ENCODE measurements at places on chromosomes 16 and 17. TPM values are rescaled to one million over a fixed set of nuclear protein-coding genes. Genes with fewer than 3 reads are reported as not detected.

TNFRSF17 gene
- total RNA-seq: not detected

CPSF4L gene
- total RNA-seq: not detected

KRTAP16-1 gene
- total RNA-seq: not detected

NSF gene
- 50.3 TPM for total RNA-seq

OR4D1 gene
- total RNA-seq: not detected

PRSS27 gene
- total RNA-seq: 0.97 TPM

TP53TG3 gene
- total RNA-seq: not detected

GRCh38 chr17:66143657-66144282 lies 48.2 kb downstream of the CEP112 start:
- no peak for DNase-seq

GRCh38 chr17:68531252-68531651 lies 19.0 kb downstream of the PRKAR1A start:
- DNase-seq: no peak

GRCh38 chr16:87702325-87702811 lies 63.4 kb downstream of the KLHDC4 start:
- peak; percentile 32 for DNase-seq

GRCh38 chr17:39138431-39139160 lies 12.8 kb downstream of the PLXDC1 start:
- DNase-seq: no peak

DNA sequence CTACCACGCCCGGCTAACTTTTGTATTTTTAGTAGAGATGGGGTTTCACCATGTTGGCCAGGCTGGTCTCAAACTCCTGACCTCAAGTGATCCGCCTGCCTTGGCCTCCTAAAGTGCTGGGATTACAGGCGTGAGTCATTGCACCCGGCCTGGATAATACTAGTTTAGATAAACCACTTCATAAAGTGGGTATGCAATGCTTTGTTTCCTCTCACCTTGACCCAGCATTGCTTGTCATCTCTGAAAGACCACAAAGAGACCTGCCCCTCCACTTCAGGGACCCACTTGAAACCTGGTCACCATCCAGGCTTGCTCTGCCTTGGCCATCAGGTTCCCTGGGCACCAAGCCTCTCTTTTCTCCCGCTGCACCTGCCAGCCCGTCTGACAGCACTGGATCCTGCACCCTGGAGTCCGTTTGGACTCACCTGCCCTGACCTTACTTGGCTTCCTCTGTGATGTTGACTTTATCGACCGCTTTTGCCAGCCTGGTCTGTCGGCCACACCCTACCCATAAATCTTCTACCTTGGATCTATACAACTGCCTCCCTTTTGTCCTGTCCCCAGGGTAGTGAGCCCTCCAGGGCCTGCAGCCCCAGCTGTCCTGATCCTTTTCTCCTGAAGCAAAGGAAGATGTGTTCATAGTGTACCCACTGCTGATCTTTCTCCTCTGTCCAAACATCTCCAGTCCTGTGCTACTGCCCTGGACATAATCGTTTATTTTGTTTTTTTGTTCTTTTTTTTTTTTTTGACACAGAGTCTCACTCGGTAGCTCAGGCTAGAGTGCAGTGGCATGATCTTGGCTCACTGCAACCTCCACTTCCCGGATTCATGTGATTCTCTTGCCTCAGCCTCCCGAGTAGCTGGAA lies 12.7 kb upstream of the ZG16 start:
- no peak for DNase-seq

GRCh38 chr17:48526608-48527546 lies 3.9 kb downstream of the HOXB1 start:
- DNase-seq: no peak

DNA sequence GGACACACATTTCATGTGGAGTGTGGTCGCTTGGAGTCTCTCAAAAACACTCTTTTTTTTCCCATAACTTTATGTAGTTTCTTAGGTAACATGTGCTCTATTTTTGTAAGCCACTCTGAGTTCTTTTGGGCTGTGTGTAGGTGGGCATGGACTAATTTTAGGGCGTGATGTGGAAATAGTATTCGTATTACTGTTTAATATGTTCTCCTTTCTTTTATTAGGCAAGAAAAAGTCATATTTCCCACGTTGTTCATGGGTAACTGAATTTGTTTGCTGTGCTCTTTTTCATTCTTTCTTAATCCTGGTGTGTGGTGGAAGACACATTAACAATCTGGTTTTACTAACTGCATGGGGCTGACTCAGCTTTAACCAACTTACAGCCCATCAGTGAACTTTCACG lies 27.4 kb downstream of the NDEL1 start:
- DNase-seq: peak; percentile 52

DNA sequence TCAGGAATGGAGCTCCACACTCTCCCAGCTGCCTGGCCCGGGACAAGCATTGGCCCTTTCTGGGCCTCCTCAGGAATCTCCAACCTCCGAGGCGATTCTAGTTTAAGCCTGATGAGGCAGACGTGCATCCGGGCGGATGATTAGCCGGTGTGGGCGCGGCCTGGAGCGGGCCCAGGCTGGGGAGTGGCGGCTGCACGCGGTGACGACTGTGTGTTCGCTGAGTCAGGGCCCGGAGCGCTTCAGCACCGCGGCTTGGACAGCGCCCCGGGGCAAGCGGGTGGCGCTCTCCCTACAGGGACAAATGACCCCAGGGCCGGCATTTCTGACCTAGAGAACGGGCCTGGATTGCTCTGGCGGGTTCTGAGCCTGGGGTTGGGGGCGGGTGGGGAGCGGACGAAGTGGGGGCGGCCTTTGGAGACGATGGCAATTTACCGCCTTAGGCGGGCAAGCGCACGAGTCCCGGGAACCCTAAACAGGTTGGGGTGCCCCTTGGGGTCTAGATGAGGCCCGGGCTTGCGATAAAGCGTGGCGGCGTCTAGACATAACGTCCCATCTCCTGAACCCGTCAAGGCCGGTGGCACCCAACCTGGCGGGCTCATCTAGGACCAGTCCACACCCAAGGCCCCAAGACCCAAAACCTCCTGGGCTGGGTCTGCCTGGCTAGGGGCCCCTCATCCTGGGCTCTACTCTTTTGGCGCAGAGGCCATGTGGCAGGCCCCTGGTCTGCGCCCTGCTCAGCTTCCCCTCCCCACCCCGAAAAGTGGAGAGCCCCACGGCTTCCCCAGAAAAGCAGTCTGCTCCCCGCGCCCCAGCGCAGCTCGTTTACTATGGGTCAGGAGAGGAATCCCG lies 22.3 kb upstream of the ZNHIT3 start:
- peak; percentile 72 for DNase-seq

- DNase-seq: no peak
Observed at GRCh38 chr17:45364531-45365390, 47.9 kb upstream of the MAP3K14 start.

GRCh38 chr17:82095777-82096708 lies 2.0 kb downstream of the FASN start:
- no peak for DNase-seq

DNA sequence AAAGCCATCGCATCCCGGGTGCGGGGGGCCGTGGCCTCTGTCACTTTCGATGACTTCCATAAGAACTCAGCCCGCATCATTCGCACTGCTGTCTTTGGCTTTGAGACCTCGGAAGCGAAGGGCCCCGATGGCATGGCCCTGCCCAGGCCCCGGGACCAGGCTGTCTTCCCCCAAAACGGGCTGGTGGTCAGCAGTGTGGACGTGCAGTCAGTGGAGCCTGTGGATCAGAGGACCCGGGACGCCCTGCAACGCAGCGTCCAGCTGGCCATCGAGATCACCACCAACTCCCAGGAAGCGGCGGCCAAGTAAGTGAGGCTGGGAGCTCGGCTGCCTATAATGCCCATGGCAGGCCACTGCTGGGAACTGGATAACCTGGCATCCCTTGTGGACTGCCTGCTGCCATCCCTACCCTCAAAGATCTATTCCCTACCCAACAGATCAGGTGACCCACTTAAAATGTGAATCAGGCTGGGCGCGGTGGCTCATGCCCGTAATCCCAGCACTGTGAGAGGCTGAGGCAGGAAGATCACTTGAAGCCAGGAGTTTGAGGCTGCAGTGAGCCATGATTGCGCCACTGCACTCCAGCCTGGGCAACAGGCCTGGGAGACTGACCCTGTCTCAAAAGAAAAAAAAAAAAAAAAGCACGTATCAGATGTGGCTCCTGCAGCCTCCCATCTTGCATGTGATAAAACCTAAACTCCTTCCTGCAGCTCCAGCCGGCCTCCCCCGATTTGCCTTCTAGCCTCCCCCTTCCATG lies 18.3 kb downstream of the CDIPT start:
- DNase-seq: peak; percentile 48

DNA sequence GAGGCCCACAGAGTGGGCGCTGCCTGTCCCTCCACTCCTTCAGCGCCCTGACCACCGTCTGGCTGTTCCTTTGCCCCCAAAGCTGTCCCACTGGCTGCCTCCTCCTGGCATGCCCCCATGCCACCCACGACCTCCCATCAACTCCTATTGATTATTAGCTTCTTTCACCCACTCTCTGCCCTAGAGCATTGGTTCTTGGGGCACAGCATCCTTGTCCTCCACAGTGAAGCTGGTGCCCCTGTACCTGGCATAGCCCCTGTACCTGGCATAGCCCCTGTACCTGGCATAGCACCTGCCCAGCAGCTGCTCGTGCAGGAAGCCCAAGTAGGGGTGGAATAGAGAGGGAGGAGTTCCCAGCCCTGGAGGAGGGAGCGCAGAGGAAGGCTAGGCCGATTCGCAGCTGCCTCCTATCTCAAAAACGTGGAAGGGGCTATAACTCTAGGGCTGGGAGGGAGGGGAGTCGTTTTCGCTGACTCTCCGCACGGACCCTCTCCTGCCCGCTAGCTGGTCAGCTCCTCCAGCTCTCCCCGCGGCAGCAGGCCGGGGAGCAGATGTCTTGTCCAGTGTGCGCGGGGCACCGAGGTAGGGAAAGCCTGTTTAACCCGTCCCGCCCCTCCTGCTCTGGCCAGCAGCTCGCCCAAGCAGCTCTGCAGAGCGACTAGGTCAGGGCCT lies 5.7 kb upstream of the ACTG1 start:
- DNase-seq: peak; percentile 28

GRCh38 chr17:64386412-64387144 lies 4.1 kb downstream of the PECAM1 start:
- no peak for DNase-seq

DNA sequence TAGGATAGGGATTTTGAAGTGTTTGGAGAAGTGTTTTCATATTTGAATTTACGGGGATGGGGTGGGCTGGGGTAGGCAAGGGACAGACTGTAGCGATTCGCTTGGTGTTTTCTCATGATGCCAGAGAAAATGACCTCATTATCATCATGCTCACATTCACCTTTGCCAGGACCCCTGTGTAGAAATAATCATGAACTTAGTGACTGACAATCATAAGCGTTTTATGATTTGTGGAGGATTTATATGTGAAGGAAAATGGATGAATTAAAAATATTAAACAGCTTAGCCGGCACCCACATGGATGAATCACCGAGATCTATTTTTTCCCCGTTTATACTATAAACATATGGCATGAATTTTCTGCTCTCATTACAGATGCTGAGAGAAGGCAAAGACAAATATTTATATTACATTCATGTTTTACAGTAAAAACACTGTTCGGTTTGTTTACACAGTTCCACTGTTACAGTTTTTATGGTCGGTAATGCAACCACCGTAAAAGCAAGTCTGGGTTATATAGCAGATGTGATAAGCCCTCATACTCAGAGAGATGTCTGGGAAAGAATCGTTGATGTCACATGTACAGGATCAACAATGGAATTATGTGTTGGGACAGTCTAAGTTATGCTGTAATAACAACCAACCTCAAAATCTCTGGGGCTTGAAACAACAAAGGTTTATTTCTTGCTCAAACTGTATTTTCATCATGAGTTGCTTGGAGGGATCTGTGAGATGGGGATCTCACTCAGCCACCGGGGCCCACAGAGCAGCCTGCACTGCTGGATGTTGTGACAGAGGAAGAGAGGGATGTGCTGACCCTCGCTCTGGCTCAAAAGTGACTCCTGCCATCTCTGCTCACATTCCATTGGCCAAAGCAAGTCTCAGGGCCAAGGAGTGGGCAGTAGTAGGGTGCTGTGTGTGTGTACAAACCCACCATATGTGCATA lies 85.1 kb downstream of the WWOX start:
- peak; percentile 98 for DNase-seq

DNA sequence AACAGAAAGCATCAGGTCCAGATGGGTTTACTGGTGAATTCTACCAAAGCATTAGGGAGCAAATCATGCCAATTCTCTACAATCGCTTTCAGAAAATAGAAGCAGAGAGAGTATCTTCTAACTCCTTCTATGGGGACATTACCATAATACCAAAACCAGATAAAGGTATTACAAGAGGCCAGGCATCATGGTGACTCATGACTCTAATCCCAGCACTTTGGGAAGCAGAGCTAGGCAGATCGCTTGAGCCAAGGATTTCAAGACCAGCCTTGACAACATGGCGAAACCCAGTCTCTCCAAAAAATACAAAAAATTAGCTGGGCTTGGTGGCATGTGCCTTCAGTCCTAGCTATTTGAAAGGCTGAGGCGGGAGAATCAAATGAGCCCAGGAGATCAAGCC lies 23.0 kb downstream of the HBQ1 start:
- peak; percentile 33 for DNase-seq

DNA sequence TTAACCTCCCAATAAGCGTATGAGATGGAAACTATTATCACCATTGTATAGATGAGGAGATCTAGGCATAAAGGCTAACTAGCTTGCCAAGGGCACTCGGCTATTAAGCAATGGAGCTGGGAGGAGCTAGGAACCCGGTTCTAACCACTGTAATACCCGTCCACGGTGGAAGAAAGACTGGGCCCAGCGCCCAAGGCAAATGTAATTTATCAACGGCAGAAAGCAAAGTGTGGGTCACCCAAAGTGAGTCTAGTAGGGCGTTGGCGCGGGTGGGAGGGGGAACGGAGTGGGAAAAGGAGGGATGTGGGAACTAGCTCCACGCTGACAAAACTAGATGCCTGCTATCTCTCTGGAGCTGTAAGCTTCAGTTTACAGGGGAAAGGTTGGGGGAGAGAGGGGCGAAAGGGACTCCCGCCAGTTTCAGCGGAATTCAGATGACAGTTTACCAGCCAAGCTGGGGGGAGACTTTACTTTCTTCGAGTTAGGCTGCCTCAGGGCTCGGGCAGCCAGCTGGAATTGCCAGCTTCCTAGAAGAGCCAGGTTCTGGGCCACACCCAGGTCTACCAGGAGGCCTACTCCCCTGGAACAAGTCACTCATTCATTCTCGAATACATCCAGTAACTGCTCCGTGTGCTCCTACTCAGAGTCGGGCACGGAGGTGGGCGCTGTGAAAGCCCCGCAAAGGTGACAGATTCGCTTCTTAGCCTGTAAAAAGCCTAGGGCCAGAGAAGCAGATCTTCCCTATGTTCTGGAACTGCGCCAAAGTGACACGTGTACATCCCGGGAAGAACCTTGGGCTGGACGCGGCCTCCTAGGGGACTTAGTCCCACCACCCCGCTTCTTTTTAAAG lies 837 bp downstream of the LRRC59 start:
- peak; percentile 71 for DNase-seq

Measured in fibroblast of villous mesenchyme (primary cell).